Adrenal gland (tissue), 19 donors: ENCODE measurements at places on chromosomes 13 and 19.

DNA sequence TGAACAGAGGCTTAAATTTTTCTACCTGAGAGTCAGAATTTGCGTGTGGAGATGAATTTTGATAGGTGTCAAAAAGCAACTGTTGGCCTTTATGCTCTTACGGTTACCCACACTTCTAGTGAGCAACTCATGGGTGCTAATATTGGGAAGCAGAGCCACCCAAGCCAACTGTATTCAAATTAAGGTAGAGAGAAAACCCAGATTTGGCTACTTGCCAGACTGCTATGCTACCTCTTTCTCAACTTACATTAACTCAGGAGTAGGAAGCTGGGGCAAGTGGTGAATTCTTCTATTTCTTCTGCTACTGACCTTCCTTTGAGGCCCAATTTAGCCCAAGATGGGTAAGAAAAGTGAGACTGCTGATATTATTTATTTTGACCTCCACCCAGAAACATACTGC is 83.9 kb downstream of the OLFM4 start:
- no peak overlapping the region for H3K27ac ChIP-seq
- no peaks in the 10 kb centered on the region for H3K36me3 ChIP-seq
- no peak overlapping the region for H3K4me3 ChIP-seq
- no peak for DNase-seq

- H3K36me3 ChIP-seq: no peaks in the 10 kb centered on the region
- no peak for DNase-seq
- H3K27ac ChIP-seq: no peak overlapping the region
- no peak overlapping the region for H3K4me3 ChIP-seq
Measured at GRCh38 chr13:91660076-91660415, 261.6 kb downstream of the GPC5 start.

DNA sequence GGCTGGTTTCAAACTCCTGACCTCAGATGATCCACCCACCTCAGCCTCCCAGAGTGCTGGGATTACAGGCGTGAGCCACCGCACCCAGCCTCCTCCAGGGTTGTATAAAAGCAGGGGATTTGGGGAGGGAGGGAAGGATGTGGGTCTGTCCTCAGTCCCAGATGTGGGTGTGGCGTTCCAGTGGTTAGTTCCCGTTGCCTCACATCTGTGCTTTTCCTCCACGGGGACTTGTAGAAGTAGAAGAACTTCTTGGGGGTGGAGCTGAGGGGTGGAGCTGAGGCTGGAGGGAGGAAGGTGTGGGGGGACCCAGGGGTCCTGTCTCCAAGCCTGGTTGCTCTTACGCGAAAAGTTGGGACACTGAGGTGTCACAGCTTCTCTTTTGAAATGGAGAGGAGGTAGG is 514 bp upstream of the MCEMP1 start:
- no peak overlapping the region for H3K27ac ChIP-seq
- H3K36me3 ChIP-seq: no peaks in the 10 kb centered on the region
- no peaks in the 10 kb centered on the region for H3K27me3 ChIP-seq
- no peaks in the 10 kb centered on the region for H3K4me1 ChIP-seq
- H3K4me3 ChIP-seq: no peak overlapping the region

GRCh38 chr13:42110410-42111155 is 62.1 kb downstream of the DGKH start:
- no peaks in the 10 kb centered on the region for H3K4me1 ChIP-seq
- DNase-seq: peak; percentile 31
- H3K27ac ChIP-seq: no peak overlapping the region
- no peaks in the 10 kb centered on the region for H3K27me3 ChIP-seq
- no peaks in the 10 kb centered on the region for H3K36me3 ChIP-seq

GRCh38 chr19:35754370-35755130 is 2.3 kb downstream of the HSPB6 start:
- no peak overlapping the region for H3K4me3 ChIP-seq
- no peaks in the 10 kb centered on the region for H3K27me3 ChIP-seq
- H3K4me1 ChIP-seq: peaks cover 37% of the 10 kb centered on the region
- no peak for DNase-seq

- no peaks in the 10 kb centered on the region for H3K4me1 ChIP-seq
- no peak overlapping the region for H3K27ac ChIP-seq
- no peak overlapping the region for H3K4me3 ChIP-seq
- H3K27me3 ChIP-seq: no peaks in the 10 kb centered on the region
- no peaks in the 10 kb centered on the region for H3K36me3 ChIP-seq
- no peak for DNase-seq
Measured at GRCh38 chr13:70668293-70668692, 560.0 kb upstream of the KLHL1 start.

GRCh38 chr13:33934343-33934742 is 116.4 kb downstream of the RFC3 start:
- peak overlapping the region; percentile 30 for H3K27ac ChIP-seq
- H3K36me3 ChIP-seq: no peaks in the 10 kb centered on the region
- H3K27me3 ChIP-seq: no peaks in the 10 kb centered on the region
- DNase-seq: peak; percentile 35
- no peak overlapping the region for H3K4me3 ChIP-seq

DNA sequence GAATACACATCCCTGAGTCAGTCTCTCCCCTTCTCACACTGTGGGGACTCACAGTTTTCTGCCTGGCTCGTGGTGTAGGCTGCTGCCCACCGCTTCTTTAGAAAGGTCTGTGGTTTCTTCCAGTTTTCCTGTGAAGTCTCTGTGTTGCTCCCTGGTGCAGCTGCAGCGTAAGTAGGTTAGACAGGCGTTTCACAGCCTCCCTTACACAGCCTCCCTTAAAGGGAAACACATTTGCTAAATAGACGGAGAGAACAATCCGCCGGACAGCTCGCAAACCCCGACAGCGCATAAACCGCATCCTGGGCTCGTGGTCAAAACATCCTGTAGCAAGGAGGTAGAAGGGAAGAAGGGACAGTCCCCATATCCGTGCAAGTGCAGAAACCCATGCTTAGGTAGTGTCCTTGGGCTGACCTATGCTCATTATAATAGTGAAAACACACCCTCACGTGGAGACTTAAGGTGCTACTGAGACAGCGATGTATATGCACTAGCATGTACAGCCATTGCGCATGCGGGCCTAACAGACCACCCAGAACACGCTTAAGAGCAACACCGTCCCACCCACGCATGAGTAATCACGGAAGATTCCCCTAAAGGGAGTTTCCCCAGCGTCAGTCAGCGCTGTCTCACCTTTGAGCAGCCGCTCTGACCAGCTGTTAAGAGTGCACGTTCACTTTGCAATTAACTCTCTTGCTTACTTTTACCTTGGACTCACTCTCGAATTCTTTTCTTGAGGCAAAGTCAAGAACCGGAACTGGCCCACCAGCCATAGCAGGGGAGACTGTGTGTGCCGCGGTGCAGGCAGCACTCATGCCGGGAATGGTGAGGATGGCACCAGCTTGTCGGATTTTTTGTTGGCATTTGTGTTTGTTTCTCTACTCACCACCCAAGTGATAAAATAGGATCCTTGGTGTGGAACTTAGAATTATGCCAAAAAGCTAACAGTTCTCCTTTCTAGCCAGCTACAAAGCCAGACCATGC is 16.6 kb downstream of the SIGLEC8 start:
- no peaks in the 10 kb centered on the region for H3K4me1 ChIP-seq
- peak; percentile 30 for DNase-seq
- no peaks in the 10 kb centered on the region for H3K36me3 ChIP-seq
- peak overlapping the region; percentile 29 for H3K27ac ChIP-seq
- H3K27me3 ChIP-seq: no peaks in the 10 kb centered on the region
- H3K4me3 ChIP-seq: no peak overlapping the region

GRCh38 chr19:14366529-14366928 is 14.7 kb upstream of the ADGRE5 start:
- no peak overlapping the region for H3K27ac ChIP-seq
- peak; percentile 51 for DNase-seq
- H3K4me3 ChIP-seq: no peak overlapping the region

GRCh38 chr19:49987159-49987698 is 26.3 kb upstream of the SIGLEC11 start:
- H3K27ac ChIP-seq: no peak overlapping the region
- no peak overlapping the region for H3K4me3 ChIP-seq
- peak; percentile 94 for DNase-seq
- no peaks in the 10 kb centered on the region for H3K27me3 ChIP-seq

GRCh38 chr19:18417250-18418028 is 1.8 kb upstream of the SSBP4 start:
- no peaks in the 10 kb centered on the region for H3K27me3 ChIP-seq
- H3K36me3 ChIP-seq: no peaks in the 10 kb centered on the region
- DNase-seq: peak; percentile 72
- H3K4me1 ChIP-seq: peaks cover 38% of the 10 kb centered on the region
- peak overlapping the region; percentile 75 for H3K27ac ChIP-seq

DNA sequence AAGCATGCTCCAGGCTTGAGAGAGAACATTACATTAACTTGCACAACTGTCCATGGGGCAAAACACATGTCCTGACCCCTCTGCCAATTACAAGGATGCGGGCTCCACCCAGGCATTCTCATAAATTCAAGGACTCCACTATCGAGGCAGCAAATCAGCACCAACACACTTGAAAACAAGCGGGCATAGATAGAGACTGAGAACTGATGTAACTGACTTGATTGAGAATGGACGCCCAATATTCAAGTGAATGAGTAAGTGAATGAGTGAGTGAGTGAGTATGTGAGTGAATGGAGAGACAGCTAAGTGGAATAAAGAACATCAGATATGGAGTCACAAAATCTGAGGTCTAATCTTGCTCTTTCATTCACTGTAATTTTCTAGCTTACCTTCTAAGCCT is 75.0 kb upstream of the VSTM2B start:
- H3K36me3 ChIP-seq: no peaks in the 10 kb centered on the region
- no peak for DNase-seq
- no peak overlapping the region for H3K4me3 ChIP-seq

DNA sequence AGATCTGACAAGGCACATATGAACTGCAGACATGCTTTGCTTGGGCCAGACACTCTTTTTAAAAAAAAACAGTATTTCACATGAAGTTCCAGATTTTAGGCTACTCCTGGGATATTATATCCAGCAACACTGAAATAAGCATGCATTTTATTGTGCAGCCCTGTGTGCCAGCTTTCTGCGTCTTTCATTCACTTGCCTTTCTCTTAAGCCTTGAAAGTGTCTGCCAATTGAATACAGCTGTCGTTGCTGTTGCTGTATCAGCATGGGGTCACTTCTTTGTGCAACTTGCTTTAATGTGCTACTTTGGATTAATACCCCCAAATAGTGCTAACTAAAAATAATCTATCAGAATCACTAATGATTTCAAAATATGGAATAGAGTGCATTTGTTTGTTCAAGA is 657.8 kb downstream of the SLITRK6 start:
- no peak for DNase-seq
- no peak overlapping the region for H3K27ac ChIP-seq
- H3K4me3 ChIP-seq: no peak overlapping the region
- no peaks in the 10 kb centered on the region for H3K36me3 ChIP-seq
- no peaks in the 10 kb centered on the region for H3K4me1 ChIP-seq

GRCh38 chr19:6219586-6220290 is 60.0 kb downstream of the MLLT1 start:
- peaks cover 22% of the 10 kb centered on the region for H3K36me3 ChIP-seq
- no peak overlapping the region for H3K4me3 ChIP-seq
- H3K27me3 ChIP-seq: no peaks in the 10 kb centered on the region
- peaks cover 56% of the 10 kb centered on the region for H3K4me1 ChIP-seq
- peak overlapping the region; percentile 72 for H3K27ac ChIP-seq

GRCh38 chr19:41401483-41401882 is 3.9 kb downstream of the BCKDHA start:
- no peaks in the 10 kb centered on the region for H3K36me3 ChIP-seq
- H3K27ac ChIP-seq: no peak overlapping the region
- no peaks in the 10 kb centered on the region for H3K27me3 ChIP-seq
- peaks cover 16% of the 10 kb centered on the region for H3K4me1 ChIP-seq
- no peak for DNase-seq

- H3K4me1 ChIP-seq: no peaks in the 10 kb centered on the region
- H3K36me3 ChIP-seq: no peaks in the 10 kb centered on the region
- no peaks in the 10 kb centered on the region for H3K27me3 ChIP-seq
- no peak overlapping the region for H3K27ac ChIP-seq
- H3K4me3 ChIP-seq: no peak overlapping the region
- no peak for DNase-seq
Measured at GRCh38 chr19:31506102-31506501, 156.9 kb upstream of the TSHZ3 start.

- DNase-seq: no peak
- no peaks in the 10 kb centered on the region for H3K27me3 ChIP-seq
- no peaks in the 10 kb centered on the region for H3K4me1 ChIP-seq
- H3K27ac ChIP-seq: no peak overlapping the region
Measured at GRCh38 chr13:47484548-47484947, 516.5 kb downstream of the SUCLA2 start.

GRCh38 chr19:32861596-32861995 is 8.0 kb downstream of the SLC7A9 start:
- no peak overlapping the region for H3K27ac ChIP-seq
- DNase-seq: no peak
- no peaks in the 10 kb centered on the region for H3K27me3 ChIP-seq
- H3K4me3 ChIP-seq: no peak overlapping the region
- no peaks in the 10 kb centered on the region for H3K36me3 ChIP-seq

DNA sequence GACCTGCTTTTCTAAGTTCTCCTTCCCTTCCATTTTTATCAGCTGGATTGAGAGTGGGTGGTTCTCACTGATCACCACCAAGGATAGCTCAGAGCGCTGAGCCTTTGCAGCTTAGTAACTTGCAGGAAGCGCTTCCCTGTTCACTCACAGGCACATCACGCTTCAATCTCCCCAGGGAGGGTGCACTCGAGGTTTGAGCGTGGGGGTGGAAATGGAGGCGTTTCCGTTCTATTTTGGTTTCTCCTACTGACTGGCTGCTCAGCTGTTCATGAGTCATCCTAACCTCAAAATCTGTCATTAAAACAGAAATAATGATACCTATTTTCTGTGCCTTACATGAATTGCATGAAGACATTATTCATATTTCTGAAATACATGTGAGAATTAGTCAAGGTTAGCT is 292.1 kb downstream of the SPRY2 start:
- DNase-seq: peak; percentile 91
- H3K4me1 ChIP-seq: peaks cover 14% of the 10 kb centered on the region
- H3K4me3 ChIP-seq: no peak overlapping the region
- H3K27ac ChIP-seq: no peak overlapping the region
- H3K36me3 ChIP-seq: no peaks in the 10 kb centered on the region

- H3K4me3 ChIP-seq: no peak overlapping the region
- DNase-seq: no peak
- no peak overlapping the region for H3K27ac ChIP-seq
Measured at GRCh38 chr13:52348071-52348470, 57.9 kb downstream of the THSD1 start.

- no peak overlapping the region for H3K27ac ChIP-seq
- H3K36me3 ChIP-seq: no peaks in the 10 kb centered on the region
- no peak overlapping the region for H3K4me3 ChIP-seq
- DNase-seq: no peak
- no peaks in the 10 kb centered on the region for H3K4me1 ChIP-seq
Measured at GRCh38 chr13:71454509-71454908, 412.5 kb downstream of the DACH1 start.

DNA sequence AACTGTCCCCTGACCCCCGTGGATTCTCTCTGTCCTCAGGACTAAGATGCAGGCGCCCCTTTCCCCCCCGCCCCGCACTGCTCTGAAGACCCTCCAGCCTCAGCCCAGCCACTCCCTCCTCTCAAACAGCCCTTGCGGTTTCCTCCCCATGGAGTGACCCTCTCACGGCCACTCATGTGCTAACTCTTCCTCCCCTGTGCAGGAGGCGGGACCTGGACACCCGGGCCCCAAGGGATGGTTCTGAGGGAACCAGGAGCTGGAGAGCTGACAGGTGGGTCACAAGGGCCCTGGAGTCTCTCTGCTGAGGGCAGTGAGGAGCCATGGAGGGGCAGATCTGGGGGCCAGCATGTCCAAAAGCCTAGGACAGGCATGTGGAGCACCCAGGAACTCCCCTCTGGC is 1.9 kb downstream of the ISOC2 start:
- peaks cover 10% of the 10 kb centered on the region for H3K4me1 ChIP-seq
- H3K27me3 ChIP-seq: no peaks in the 10 kb centered on the region
- peak overlapping the region; percentile 76 for H3K4me3 ChIP-seq

- no peaks in the 10 kb centered on the region for H3K4me1 ChIP-seq
- H3K27ac ChIP-seq: no peak overlapping the region
- no peaks in the 10 kb centered on the region for H3K36me3 ChIP-seq
- no peaks in the 10 kb centered on the region for H3K27me3 ChIP-seq
- no peak overlapping the region for H3K4me3 ChIP-seq
- no peak for DNase-seq
Measured at GRCh38 chr13:41931337-41931736, 29.6 kb downstream of the VWA8 start.
